ENCODE measurements at places on chromosomes 7 and 10.

GRCh38 chr7:92075455-92076158 lies 58.7 kb downstream of the CYP51A1 start:
- no peak for DNase-seq

DNA sequence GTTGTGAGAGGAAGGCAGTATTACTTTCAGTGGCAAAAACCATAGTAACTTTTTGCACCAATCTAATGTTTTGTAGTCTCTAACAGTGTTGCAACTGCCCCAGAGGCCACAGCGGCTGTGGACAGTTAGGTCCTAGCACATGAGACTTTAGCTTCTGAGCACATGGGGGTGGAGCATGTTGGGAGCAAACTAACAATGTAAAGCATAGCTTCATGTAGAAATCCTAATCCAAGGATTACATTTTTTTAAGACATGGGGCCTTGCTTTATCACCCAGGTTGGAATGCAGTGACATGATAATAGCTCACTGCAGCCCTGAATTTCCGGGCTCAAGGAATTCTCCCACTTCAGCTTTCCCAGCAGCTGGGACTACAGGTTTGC lies 49.0 kb downstream of the LAMB1 start:
- no peak for DNase-seq

GRCh38 chr10:30434273-30435072 lies 489 bp downstream of the MAP3K8 start:
- DNase-seq = peak; percentile 67

DNA sequence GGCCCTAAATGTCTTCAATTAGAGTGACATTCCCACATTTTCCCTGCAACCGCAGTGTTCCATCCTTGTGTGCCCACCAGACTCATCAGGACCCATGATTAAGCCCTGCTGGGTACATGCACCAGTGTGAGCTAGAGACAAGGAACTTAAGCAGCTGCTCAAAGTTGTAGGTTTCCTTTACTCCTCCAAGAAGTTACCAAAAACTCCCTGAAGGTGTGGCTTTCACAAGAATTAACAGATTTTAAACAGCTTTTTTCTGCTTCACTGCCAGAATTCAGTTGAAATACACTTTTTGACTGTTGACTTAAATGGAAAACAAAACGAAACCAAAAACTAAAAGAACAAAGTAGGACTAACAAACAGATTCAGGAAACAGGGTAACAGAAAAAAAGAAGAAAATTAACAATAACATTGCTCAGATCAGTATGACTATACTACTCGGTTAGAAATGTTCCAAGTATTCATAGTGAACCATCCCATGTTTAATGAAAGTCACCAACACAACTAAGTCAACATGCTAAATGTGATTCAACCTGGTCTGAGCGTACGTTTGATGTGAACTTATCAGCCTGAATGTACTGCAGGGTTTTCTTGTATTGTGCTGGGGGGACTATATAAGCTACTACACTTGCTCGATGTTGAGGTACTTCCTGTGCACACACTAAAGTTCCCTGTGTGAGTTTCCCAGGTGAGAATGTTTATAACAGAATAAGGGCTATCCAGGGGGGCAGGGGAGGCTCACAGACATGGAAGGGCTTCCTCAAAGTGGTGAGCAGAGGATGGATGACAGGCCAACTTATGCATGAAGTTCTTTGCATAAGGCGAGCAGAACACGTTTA lies 22.2 kb downstream of the SLC37A3 start:
- DNase-seq = no peak

DNA sequence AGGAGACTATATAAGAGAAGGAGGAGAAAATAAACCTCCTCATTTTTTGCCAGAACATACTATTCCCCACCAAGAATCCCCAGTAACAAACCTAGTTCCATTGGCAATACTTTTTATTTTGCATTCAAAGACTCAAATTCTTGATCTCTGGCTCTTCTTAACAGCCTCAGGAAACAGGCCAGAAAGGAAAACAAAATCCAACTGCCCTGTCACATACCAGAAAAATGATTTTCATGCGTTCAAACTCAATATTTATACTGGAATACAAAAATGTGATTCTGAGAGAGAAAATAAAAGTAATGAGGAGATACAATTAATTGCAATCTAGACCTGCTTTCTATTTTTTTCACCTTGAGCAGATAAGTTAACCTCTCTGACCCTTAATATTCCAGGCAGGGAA lies 435.9 kb upstream of the AUTS2 start:
- no peak for DNase-seq

DNA sequence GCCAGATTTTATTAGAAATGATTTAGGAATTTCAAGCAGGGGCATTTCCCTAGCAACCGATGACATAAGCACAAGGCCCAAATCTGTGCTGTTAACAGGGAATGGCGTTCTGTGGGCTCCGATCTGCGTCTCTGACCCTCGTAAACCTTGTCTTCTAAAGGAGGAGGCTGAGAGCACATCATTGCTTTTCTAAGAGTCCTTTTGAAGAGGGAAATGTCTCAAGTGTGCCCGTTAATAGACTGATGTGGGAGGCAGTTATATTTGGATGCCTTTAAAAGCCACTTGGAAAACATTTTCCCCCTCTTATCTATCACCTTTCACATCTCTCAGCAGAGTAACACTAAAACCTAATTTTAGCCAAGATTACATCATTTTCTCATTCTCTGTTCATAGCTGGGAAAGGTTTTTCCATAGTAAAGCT lies 424.1 kb upstream of the GALNT17 start:
- no peak for DNase-seq

DNA sequence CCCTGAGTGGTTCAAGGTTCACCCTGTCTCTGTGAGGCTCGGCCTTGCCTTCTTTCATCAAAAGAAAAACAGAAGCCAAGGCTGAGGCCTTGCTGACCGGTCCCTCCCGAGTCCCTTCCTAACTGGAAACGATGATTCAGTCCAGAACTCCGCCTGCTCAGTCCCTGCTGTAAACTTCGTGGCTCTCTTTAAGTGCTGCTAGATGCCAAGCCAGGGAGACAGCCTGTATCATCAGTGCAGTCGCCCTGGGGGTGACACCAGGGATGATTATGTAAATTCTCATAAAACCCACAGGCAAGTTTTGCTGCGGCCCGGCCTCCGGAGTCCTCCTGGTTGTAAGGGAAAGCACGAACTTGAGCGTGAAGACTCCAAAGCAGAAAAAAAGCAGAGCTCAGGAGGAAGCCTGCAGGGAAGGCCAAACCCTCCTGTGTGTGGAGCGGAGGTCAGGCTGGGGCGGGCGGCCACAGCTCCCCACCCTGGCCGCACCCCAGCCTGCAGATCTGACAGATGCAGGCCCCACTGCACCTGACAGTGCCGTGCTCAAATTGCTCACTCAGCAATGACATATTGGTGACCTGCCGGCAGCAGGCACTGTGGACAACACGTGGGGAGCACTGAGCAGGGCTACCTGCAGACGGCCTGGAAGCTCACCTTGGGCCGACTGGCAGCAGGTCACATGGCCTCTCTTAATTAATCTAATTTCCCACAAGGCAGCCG lies 123.4 kb downstream of the DYNC2I1 start:
- DNase-seq = no peak

- DNase-seq = no peak
Observed at GRCh38 chr7:107179326-107180164, 10.7 kb downstream of the HBP1 start.

- no peak for DNase-seq
Observed at GRCh38 chr7:96308253-96308949, 13.5 kb downstream of the SLC25A13 start.

- no peak for DNase-seq
Observed at GRCh38 chr7:75649462-75649861, 89.3 kb downstream of the HIP1 start.

DNA sequence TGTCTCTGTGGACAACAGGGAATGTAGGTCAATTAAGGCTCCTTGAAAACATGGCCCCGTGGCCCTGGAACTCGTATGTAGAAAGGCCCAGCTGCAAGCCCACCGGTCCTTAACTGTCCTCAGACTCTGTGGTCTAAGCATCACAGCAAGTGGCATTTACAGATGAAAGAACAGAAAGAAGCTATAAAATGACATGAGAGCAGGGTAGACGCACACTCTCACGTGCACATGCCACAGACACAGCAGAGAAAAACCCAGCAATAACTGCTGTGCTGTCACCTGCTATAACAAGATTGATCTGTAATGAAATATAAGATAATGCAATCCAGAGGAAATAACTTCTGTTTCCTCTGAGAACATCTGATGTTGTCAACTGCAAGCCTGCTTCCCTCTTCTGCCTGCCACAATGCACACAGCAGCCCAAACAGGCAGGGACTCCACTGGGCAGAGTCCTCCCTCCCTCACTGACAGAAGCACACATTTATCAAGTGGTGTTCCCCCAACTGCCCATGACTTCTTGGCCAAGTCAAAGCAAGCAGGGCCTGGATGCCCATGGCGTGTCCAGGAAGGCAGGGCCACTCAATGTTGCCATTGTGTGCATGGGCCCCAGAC lies 63.9 kb downstream of the GFRA1 start:
- DNase-seq = peak; percentile 33

GRCh38 chr10:47354165-47354564 lies 6.0 kb downstream of the RBP3 start:
- DNase-seq = no peak

GRCh38 chr7:2759736-2760097 lies 71.7 kb downstream of the AMZ1 start:
- peak; percentile 20 for DNase-seq

GRCh38 chr7:27600247-27600646 lies 62.4 kb downstream of the HIBADH start:
- DNase-seq = no peak

DNA sequence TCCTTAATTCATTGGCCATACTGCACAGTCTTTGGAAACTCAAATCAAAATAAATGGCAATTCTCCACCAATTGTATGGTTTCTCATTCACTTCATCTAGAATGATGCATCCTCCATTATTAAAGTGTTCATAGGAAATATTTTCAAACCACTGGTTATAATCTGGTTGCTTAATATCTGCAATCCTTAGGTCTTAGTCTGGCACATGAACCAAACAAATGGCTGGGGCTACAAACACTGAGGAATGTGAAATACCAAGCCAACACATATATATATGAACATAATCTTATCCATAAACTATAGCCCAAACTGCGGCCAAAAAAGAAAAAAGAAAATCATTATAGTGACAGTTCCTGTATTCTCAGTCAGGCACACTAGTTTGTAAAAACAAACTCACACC lies 5.7 kb upstream of the MSS51 start:
- DNase-seq = no peak

DNA sequence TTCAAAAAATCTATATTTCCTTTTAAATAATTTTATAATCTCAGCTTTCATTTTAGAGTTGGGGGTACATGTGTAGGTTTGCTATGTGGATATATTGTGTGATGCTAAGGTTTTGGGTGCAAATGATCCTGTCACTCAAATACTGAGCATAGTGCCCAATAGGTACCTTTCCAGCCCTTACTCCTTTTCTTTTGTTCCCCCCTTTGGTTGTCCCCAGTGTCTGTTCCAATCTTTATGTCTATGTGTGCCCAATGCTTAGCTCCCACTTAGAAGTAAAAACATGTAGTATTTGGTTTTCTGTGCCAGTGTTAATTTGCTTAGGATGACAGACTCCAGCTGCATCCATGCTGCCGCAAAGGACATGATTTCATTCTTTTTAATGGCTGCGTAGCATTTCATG lies 103.6 kb downstream of the ZEB1 start:
- no peak for DNase-seq

GRCh38 chr10:126598009-126598408 lies 72.5 kb downstream of the C10orf90 start:
- peak; percentile 40 for DNase-seq

GRCh38 chr10:11934262-11934661 lies 108.3 kb downstream of the UPF2 start:
- no peak for DNase-seq

- DNase-seq = no peak
Observed at GRCh38 chr7:35646289-35647023, 48.5 kb downstream of the HERPUD2 start.

GRCh38 chr10:93515071-93516005 lies 18.9 kb downstream of the CEP55 start:
- peak; percentile 43 for DNase-seq

GRCh38 chr7:23594879-23595604 lies 2.1 kb upstream of the CCDC126 start:
- peak; percentile 16 for DNase-seq
